Effector CD8-positive, alpha-beta T cell (primary cell): ENCODE measurements at places on chromosomes 3 and 15.

- DNase-seq: no peak
Observed at GRCh38 chr3:173800154-173800553, 402.6 kb downstream of the NLGN1 start.

DNA sequence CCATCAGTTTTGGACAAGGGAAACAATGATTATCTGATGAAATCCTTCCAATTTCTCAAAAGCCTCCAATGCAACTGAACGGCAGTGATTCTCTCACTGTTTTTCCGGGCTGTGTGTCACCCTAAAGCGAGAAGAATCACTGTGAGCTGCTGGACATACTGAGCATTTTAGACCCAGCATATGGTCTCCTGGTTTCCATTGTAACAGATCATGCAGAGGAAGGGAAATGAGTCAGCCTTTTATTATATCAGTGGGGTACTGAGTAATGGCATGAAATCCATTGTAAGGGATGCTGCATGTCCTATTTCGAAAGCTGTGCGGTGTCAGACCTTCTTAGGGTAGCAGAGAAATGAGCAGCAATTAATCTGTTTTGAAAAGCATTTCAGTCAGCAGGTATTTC lies 287.1 kb downstream of the IL5RA start:
- no peak for DNase-seq

DNA sequence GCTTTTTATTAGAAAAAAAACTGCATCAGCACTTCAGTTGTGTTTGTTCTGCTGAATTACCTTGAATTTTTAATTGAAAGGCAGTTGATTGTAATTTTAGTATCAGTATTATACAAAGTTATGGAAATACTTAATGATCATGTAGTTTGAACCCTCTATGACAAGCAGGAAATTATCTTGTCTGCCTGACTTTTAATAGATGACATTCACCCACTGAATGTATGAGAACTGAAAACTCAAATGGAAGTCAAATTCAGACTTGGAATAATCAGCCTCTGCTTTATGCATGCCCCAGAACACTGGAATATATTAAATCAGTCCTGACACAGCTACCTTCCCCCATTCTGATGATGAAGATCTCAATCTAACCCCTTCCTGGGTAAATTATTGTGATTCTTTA lies 73.5 kb downstream of the SLC49A4 start:
- no peak for DNase-seq

- no peak for DNase-seq
Observed at GRCh38 chr3:176106380-176106779, 1090.9 kb downstream of the TBL1XR1 start.

DNA sequence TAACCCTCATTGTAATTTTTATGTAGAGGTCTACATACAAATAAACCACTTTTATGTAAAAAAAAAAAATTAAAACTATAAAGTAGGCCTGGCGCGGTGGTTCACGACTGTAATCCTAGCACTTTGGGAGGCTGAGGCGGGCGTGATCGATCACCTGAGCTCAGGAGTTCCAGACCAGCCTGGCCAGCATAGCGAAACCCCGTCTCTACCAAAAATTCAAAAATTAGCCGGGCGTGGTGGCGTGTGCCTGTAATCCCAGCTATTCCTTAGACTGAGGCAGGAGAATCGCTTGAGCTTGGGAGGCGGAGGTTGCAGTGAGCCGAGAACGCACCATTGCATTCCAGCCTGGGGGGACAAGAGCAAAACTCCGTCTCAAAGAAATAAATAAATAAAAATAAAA lies 766 bp upstream of the SLC12A6 start:
- no peak for DNase-seq

- no peak for DNase-seq
Observed at GRCh38 chr15:95973566-95974256, 356.8 kb upstream of the NR2F2 start.

DNA sequence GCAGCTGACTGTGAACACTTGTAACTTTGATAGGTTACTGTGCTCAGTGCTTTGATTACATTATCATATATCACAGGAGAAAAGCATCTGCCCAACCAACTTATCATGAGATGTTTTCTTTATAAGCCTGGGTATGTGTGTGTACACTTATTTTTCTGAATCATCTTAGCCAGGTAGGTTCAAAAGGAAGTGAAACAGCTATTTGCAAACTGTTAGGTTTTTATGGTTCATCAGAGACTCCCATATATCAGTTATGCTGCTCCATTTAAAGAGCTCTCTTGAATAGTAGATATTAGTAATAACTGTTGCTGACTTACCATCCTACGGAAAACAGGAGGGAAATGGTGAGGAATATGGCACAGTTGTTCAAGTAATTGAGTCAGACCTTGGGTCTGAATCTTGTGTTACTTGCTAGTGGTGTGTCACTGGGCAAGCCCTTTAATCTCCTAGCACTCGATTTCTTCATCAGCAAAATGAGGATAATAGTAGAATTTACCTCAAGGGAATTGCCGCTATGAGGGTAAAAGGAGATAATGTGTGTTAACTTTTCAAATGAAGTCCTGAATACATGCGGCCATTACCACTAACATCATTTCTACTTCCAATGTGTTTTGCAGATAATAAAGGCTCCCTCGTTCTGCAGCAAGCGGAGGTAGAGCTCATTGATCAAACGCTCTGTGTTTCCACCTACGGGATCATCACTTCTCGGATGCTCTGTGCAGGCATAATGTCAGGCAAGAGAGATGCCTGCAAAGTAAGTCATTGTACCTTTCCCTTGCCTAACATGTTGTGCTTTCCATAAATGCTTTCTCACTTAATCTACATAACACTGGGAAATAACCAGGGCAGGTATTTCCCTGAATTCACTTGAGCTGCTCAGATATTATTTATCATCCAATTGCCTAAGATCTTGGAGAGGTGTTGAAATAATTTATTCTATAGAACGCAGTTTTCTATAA lies 7.8 kb upstream of the C3orf52 start:
- DNase-seq: no peak

GRCh38 chr3:142276781-142277180 lies 51.4 kb upstream of the GK5 start:
- no peak for DNase-seq

DNA sequence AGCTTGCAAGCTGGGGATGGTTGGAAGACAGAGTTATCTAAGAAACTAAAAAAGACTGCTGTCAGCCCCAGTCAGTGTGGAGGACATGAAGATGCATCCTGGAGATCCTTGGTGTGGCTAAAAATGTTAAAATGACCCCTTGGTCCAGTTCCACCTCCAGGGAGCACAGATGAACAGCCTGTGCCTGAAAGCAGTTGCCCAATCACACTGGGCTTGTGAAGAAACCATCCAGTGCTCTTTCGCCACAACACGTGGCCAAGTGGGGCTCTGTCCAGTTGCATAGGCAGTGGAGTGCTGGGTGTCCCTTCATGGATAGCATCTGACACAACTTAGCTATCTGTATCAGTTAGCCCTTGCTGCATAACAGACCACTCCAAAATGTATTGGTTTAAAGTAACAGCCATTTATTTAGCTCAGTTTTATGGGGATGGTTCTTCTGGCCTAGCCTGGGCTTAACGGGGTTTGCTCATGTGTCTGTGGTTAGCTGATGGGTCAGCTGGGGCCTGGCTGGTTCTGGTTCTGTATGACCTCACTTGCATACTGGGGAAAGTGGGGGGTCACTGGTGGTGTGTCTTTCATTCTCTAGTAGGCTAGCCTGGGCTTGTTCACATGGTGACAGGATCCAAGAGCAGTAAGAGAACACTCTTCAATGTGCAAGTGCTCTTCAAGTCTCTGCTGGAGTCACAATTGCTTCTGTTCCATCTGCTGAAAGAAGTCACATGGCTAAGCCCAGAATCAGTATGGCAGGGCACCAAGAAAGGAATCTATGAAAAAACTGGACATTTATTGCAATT lies 226.2 kb downstream of the PDCD6IP start:
- DNase-seq: no peak

DNA sequence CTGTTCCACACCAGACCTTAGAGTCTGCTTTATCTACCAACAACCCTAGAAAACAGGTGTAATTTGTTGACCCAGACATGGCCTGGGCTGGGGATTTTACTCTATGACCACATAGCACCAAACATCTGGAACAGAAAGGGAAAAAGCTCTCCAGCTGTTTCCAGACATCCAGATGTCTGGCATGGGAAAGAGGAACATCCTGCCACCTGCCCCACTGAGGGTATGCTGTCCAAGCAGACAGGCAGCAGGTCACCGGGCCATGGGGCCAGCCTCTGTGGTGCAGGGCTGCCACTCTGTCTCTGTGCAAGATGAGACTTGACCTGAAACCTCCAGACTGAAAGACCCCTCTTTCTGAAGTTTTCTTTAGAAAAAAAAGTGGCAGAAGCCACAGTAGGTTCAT lies 359.3 kb upstream of the ICE2 start:
- no peak for DNase-seq

DNA sequence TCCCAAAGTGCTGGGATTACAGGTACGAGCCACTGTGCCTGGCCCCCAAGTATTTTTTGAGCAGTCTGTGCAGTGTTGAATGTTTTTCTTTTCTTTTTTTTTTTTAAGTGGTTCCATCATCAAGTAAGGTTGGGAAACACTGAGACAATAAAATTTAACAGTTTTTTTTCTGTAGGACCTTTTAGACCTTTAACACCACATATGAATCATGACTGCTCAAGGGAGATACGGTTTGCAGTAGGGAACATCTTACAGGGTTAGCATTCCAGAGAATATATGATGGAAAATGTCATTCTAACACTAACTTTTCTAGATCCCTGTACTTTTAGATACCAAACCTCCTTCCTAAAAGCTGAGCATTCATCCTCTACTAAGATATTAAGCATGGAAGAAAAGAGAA lies 41.7 kb downstream of the SNX4 start:
- DNase-seq: no peak

GRCh38 chr3:123193448-123194101 lies 8.2 kb upstream of the SEC22A start:
- DNase-seq: no peak

DNA sequence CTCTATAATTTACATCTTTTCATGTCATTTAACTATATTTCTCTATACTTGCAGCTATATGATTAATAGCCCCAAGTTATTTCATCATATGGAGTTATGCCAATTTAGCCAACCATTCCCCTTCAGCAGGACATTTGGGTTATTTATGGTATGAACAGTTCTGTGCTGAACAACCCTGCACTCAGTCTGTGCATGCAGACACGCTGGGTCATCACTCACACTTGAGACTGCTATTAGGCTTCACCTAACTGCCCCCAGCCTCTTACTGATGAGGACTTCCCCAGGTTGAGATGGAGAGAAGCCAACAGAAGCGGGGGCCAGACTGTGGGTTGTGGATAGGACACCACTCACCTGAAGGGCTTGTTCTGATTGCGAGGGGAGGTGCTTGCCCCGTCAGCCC lies 7.3 kb downstream of the TADA3 start:
- no peak for DNase-seq

- no peak for DNase-seq
Observed at GRCh38 chr3:69687641-69688040, 51.6 kb upstream of the MITF start.
